RKO (cell line): ENCODE measurements at places on chromosomes 12 and 14.
A peak's percentile ranks its signal among the peaks of the same experiment; 100 is the strongest.

- no peak for DNase-seq
Measured at GRCh38 chr12:65634061-65634460, 190.2 kb upstream of the HMGA2 start.

DNA sequence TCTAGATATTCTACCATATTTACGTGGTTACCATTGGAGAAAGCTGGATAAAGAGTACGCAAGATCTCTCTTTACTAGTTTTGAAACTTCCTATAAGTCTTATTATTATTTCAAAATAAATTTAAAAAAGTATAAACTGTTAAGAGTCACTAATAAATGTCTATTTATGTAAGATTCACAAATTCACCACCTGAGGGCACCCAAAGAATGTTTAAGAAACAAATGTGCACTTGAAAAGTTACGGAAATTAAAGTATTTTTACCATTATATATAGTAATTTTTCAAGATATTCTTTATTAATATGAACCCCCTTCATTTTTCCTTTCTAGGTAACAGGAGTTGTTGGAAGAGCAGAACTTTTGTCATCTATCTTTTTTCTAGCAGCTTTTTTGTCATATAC, 11.9 kb downstream of the TMTC3 start:
- peak; percentile 50 for DNase-seq

- DNase-seq: peak; percentile 32
Measured at GRCh38 chr14:68894802-68895703, 84.0 kb downstream of the ACTN1 start.

DNA sequence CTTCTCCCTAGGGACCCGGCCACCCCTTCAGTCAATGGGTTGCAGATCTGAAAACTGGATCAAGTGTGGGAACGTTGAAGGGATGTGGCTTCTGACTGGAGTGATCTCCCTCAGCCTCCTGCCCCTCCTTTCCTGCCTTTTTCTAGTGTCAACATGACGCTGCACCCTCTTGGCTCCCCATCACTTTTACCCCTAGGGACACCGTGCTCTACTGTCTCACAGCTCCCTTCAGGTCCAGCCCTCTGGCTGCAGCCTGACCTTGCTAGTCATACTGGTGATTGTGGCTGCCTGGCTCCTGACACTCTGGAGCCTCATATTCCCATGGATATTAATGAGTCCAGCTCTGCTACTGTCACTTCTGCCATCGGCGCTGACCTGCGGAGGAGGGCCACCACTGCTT, 51.5 kb upstream of the RASSF3 start:
- DNase-seq: no peak

GRCh38 chr12:80752464-80752863, 35.8 kb downstream of the MYF5 start:
- no peak for DNase-seq

- no peak for DNase-seq
Measured at GRCh38 chr12:11862798-11863197, 207.9 kb upstream of the BCL2L14 start.

- no peak for DNase-seq
Measured at GRCh38 chr14:105486163-105486973, at the start of gene CRIP1. Gene CRIP1, plus strand, starts transcription at chr14:105486886. Its CDS starts 374 bp downstream, at chr14:105487260.

DNA sequence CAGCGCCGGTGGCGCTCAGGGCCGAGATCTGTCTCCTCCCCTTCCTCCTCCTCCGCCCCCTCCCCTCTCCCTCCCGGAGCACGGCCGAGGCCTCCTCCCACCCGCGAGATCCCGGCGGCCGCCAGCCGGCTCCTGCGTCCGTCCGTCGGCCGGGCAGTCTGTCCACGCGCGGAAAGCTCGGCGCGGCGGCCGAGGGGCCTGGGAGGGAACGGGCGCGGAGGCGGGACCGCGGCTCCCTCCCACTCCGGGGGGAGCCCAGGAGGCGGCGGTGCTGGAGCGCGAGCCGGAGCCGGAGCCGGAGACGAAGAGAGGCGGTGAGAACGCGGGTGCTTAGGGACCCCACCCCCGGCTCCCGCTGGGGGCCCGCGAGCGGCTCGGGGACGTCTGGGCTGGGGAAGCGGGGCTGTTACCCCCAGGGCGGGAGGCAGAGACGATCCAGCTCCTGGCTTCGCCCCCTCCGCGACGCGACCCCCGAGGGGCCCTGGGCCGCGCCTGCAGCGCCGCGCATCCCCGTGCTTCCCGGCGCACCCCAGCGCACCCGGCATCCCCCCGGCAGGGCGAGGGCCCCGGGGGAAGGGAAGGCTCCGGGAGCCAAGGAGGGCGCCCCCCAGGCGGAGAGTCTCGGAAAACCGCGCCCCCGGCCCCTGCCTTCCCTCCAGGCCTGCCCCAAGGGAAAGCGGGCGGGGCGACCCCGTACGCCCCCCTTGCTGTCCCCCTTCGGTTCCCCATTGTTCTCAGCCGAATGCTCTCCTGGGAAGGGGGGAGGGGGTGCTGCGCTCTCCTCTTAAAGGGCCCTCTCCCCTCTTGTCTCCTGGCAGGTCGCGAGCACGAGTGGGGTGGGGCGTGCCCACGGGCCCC, at the start of gene DTX1:
DTX1 (plus strand) TSS at position 100 of the 858 bp plus-strand sequence. CDS start 1,463 bp downstream, outside the sequence.
- DNase-seq: no peak

DNA sequence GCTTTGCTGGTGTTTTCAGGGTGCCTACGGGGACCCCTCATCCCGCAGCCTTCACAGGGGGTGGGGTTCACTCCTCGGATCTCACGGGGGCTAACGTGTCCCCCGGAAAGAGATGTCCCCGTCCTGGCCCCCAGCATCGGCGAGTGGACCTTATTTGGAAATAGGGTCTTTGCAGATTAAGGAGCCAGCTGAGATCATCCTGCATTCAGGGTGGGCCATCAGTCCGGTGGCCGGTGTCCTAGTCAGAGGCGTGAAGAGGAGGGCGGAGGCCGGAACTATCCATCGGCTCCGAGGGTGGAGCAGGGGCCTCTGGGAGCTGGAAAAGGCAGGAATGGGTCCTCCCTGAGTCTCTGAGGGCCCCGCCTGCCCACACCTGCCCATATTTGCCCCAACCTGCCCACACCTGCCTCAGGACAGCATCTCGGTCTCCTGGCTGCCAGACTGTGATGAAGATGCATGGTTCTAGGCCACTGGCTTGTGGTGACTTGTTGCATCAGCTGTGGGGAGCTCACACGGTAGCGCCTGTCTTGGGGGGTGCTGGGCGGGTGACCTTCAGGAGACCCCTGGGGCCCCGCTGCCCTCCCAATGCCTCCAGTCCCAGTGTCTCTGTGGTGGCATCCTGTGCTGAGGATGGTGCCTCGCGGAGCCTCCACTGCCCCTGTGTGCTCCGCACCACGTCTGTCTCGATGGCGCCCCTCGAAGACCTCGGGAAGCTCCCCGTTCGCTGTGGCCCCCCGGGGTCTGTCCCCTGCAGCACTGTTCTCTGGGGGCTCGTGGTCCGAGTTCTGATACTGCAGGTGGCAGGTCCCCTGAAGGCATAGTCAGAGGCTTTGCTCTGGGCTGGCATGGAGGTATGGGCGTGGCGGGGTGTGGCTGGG, 14.7 kb downstream of the NOC4L start:
- no peak for DNase-seq

GRCh38 chr14:27485193-27485592, 887.4 kb upstream of the NOVA1 start:
- DNase-seq: no peak

DNA sequence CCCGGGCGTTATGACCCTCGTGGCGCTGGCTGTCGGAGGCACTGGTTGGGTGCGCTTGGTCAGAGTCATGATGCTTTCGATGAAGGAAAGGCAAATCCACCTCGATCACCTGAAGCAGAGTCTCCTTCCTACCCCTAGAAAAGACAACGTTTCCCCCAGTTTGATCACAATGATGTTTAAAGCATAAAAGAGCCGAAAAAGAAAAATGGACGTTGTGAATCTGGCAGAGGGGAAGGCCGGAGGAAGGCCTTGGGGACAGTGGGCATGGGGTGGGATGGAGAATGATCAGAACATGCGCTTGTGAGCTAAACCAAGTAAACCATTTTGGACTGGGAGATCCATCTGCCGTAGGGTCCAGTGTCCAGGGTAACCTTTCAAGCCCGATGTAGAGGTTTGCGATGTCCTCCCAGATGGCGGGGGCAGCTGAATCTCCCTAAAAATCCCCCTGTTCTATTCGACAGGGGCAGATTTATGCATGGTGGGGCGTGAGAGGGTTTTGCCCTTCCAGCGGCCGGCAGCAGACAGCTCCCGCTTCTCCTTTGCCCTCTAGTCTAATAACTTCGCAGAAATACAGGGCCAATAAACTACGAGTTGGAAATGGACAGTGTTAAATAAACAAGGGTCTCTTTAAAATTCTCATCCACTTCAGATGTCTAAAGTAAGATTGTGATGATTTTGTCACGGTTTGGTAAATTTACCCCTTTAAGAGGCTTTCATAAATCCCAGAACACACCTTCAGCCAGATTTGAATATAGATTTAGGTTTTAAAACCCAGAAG, 2.3 kb upstream of the OTX2 start:
- no peak for DNase-seq

- DNase-seq: no peak
Measured at GRCh38 chr14:90671382-90672234, 144.6 kb downstream of the TTC7B start.

DNA sequence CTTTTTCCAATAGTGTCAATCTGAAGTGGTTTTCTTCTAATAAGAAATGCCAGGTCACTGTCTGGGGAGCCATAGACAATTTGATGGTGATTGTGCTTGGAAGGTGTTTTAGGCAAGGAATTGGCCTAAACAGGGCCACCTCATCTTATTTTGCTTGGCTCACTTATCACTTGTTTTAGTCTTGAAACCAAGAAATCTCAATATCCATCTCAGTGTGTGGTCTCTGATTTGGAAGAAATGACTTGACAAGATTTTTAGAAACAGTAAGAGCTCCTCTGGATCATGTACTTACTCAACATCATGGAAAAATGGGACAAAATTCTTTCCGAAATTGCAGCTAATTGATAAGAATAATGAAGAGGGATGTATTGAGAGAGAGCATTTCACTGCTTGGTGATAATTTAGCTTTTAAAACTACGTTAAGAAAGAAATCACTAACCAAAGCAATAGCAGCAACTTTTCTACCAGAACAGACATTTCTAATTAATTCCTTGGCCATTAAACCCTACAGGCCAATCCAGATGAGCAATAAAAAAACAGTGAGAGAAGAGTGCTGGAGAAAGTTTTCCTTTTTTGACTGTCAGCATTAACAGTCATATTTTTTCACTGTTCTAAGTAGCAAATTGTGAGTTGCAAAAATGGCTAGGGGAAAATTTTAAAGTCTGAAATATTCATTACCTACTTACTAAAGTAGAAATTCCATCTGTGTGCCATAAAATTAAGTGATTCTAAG, 157.3 kb downstream of the AEBP2 start:
- no peak for DNase-seq

DNA sequence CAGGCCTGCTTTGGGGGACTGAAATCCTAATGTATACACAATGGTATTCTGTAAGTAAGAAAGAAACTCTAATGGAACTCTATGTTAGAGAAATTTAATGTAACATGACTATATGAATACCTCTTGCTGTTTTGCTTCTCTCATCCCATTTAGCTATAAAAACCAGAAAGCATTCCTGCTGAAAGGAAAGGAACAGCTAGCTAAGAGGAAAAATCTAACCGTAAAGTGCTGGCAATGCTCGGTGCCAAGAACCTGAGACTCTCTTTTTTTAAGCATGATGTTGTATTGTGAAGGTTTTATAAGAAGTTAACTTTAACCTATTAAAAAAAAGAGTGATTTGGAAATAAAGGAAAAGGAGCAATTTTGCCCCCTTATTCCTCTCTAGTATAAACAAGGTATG, 75.6 kb upstream of the DACT1 start:
- no peak for DNase-seq

DNA sequence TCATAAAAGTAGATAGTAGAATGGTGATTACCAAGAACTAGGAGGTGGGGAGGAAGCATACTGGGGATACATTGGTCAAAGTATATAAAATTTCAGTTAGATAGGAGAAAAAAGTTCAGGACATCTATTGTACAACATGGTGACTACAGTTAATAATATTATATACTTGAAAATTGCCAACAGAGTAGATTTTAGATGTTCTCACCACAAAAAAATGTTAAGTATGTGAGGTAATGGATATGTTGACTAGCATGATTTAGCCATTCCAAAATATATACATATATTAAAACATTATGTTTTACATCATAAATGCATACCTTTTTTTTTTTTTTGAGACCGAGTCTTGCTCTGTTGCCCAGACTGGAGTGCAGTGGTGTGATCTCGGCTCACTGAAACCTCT, 31.0 kb downstream of the TMEM116 start:
- no peak for DNase-seq

- peak; percentile 43 for DNase-seq
Measured at GRCh38 chr12:114476159-114476558, 70.2 kb upstream of the TBX5 start.

GRCh38 chr14:57326253-57326652, 57.5 kb downstream of the AP5M1 start:
- DNase-seq: no peak

DNA sequence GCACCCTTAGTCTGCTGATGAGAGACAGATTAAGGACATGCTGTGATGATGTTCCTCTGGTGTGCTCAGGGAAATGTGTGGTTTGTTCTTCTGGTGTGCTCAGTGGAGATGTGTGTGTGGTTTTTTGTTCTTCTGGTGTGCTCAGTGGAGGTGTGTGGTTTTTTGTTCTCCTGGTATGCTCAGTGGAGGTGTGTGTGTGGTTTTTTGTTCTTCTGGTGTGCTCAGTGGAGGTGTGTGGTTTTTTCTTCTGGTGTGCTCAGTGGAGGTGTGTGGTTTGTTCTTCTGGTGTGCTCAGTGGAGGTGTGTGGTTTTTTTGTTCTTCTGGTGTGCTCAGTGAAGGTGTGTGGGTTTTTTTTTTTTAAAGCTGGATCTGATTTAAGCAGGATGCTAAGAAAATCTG, 15.4 kb downstream of the PIWIL1 start:
- DNase-seq: no peak

DNA sequence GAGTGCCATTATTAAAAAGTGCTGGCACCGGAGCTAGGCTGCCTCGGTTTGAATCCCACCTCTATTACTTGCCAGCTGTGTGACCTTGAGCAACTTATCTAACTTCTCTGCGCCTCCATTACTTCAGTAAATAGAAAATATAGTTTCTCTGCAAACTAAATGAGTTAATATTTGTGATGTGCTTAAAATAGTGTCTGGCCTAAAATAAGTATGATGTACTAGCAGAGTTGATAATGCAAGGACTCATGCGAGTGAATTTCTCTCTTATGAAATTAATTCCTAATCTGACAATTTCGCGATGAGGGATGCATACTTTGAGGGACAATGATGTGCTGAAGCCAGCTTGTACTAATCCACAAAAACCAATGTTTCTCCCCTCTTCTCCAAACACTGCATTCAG, 180.8 kb upstream of the NTF3 start:
- DNase-seq: no peak

DNA sequence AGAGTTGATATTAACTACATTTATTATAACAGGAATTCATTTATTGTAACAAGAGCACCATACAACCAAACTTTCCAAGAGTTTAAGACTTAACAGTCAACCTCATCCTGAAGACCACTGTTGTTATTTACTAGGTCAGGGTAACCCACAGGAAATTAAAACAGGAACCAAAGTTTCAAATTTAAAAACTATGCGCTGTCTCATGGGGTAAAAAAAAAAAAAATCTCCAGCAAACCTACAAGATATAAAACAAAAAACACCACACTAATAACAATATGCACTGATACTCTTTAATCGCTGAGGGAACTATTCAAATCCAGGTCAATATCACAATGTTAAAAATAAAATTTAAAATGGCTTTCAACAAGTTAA, 44.5 kb downstream of the FOXN3 start:
- DNase-seq: no peak

GRCh38 chr12:43069768-43070221, 480.2 kb upstream of the PRICKLE1 start:
- DNase-seq: no peak
